Activated naive CD4-positive, alpha-beta T cell treated with anti-CD3 and anti-CD28 coated beads, Interleukin-2, amount 50 U/mL, for 72 hours (primary cell): ENCODE measurements at places on chromosomes 1 and 21. TPM values are rescaled to one million over a fixed set of nuclear protein-coding genes. Genes with fewer than 3 reads are reported as not detected.

REN gene
- total RNA-seq = not detected

CD1C gene
- total RNA-seq = 0.46 TPM

ITLN1 gene
- not detected for total RNA-seq

NKAIN1 gene
- total RNA-seq = not detected

DCST1 gene
- 0.34 TPM for total RNA-seq

ADAMTSL4 gene
- total RNA-seq = 2.9 TPM
